Activated naive CD8-positive, alpha-beta T cell treated with anti-CD3 and anti-CD28 coated beads for 36 hours (primary cell): ENCODE measurements at places on chromosomes 6 and 20.

DNA sequence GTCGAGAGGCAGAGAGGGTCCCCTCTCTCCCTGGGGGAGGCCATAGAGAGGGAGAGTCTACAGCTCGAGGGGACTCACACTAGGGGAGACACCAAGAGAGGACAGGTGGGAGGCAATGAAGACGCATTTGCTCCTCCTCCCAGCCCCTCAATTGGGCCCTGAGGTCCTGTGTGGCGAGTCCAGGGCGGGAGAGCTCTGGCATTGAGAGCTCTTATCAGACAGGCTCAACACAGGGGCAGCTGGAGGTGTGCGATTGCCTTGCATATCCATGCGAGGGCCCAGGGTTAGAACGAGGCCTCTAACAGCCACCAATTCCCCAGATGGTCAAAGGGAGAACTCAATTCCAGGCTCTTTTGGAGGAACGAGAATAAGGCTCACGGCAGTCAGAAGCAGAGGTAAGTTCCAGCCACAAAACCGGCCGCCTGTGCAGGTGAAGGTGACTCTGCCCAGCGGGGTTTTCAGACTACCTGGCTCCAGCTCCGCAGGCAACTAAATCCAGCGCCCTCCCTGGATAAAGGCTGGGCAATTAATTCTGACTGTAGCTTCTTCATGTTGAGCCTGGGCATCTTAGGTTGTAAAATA, 94.0 kb upstream of the MPC1 start:
- DNase-seq: no peak

GRCh38 chr20:17878069-17878911, 90.3 kb downstream of the SNX5 start:
- no peak for DNase-seq

GRCh38 chr6:147204843-147205311, 660 bp downstream of the STXBP5 start:
- DNase-seq: no peak

DNA sequence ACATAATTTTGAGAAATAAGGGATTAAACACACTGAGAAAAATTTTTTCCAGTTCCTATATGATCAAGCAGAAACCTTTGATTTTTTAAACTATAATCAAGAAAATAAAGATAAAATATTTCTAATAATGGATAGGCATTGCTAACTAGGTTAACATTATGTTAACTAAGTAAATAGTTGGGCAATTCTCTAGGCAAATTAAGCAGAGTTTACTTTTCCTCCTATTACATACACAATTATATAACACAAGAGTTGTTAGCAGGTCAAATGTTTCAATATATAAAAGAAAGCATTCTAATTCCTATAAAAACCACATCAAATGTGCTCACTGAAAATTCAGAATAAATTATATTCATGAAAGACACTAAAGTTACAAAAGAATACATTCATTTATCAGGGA, 191.7 kb downstream of the GMDS start:
- no peak for DNase-seq

DNA sequence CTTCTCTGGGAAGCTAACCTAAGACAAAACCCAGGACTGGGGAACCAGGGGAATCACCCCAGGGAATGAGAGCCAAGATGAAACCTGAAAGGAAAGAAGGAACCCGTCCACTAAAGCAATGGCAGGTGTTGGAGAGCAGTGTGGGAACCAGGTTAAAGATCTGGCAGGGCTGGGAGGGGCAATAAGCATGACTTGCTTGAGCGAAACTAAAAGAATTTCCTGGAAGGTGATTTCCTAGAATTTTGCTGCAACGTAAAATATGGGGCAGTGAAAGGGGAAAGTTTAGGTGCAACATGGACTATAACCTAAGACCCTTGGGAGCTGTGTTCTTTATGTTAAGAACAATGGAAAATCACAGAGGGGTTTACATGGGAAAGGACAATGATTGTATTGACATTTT, 126.2 kb upstream of the SSTR4 start:
- DNase-seq: no peak

DNA sequence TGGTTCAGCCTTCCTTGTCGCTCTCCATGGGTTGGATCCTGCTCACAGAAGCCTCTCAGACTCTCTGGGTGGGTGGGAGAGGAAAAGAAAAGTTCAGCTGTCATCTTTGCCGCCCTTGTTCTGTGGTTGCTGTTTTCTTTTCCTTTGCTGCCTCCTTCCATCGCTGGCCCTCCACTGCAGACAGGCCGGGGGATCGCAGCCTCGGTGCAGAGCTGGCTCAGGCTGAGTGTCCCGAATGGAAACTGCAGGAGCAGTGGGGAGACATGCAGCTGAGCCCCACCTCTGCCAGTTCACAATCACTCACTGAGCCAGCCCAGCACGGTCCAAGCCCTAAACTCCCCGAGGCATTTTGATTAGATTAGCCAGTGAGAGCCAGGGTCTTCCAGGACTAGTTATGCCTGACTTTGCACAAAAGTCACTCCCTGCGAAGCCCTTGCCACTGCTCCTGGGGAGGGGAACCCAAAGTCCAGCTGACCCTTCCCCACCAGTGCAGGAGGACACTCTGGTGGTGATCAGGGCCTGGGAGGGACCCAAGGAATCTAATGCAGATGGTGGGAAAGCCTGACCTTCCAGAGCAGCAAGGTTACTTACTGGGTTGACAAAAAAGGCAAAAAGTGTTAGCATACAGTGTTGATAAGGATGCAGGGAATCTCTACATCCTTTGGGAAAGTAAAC, 14.0 kb downstream of the NRN1 start:
- DNase-seq: no peak
